Activated naive CD4-positive, alpha-beta T cell treated with anti-CD3 and anti-CD28 coated beads for 36 hours (primary cell): ENCODE measurements at places on chromosomes 4 and X. TPM values are rescaled to one million over a fixed set of nuclear protein-coding genes. Genes with fewer than 3 reads are reported as not detected.

DNA sequence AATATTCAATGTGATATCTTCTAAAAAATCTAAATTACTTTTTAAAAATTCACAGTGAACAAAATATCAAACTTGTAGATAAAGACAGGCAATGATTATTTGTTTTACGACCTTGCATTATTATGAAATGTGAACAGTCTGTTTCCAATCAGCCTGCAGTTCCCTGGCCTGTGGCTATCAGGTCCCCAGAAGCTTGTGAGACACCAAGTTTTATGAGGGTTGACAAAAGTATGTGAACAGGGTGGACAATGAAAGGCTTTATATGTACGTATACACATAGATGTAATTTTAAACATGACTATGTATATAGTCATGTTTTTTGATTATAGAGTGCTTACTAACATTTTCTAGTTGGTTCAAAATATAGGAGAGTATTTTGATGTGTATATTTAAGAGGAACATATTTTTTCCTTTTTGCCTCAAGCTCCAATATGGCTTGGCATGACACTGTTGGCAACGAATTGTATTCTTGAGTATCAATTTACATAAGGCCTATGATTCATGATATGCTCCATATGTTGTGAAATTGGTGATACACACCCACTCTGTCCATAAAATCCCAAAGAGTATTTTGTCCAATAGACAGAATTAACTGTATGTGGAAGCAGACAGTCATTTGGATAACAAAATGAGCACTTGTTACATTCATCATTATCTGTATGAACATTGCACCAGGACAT lies 55.7 kb downstream of the BTC start:
- H3K27ac ChIP-seq, result no peak overlapping the region
- DNase-seq, result no peak
- H3K4me3 ChIP-seq, result no peak overlapping the region
- no peaks in the 10 kb centered on the region for H3K4me1 ChIP-seq

DNA sequence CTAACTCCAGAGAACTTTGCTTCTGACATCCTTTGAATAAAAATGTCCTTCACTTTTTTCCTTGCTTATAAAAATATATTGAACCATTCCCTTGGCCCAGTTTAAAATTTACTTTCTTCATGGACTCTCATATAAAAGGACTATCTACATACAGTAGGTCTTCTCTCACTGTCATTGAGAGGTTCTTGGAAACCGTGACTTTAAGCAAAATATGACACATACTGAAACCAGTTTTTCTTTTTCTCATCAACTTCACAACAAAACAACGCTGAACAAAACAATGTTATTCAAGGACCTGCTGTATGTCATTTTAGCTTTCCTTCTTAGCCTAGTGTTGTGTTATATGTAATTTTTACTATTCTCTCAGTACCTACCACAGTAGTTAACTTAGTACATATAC lies 496.8 kb downstream of the CENPC start:
- H3K4me3 ChIP-seq, result no peak overlapping the region
- no peak overlapping the region for H3K27ac ChIP-seq
- no peak for DNase-seq
- no peaks in the 10 kb centered on the region for H3K4me1 ChIP-seq
- no peaks in the 10 kb centered on the region for H3K36me3 ChIP-seq

DNA sequence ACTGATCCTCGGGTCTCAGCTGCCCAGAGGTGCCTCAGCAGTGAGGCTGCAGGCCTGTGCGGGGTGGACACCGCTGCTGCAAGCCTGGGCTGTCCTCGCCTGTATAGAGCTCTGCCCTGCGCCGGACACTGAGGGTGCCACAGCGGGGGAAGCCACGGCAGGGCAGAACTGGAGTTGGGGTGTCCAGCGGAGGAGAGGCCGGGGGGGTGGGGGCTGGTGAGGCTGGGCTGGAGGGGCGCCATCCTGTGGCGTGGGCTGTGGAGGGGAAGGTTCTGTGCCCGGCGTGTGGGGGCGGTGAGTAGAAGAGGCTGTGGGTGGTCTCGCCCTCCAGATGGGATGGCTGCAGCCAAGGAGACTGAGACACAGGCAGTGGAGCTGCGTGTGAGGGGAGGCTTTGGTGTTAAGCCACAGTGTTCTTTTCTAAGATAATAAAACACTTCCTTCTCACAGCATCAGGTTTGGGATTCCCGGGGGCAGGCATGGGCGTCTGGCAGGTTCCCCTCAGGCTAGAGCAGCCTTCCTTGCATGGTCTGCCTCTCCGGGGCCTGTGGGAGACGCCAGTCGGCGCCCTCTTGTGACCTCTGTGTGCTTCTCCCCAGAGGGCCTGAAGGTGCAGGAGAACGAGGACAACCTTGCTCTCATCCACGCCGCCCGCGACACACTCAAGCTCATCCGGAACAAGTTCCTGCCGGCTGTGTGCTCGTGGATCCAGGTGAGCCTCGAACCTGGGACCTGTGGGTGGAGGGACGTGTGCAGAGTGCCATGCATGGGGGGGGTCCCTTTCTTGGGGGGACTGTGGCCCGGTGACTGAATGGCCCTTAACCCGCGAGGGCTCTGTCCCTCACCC lies 7.4 kb downstream of the UVSSA start:
- no peaks in the 10 kb centered on the region for H3K27me3 ChIP-seq
- peaks cover 17% of the 10 kb centered on the region for H3K4me1 ChIP-seq

GRCh38 chr4:80321776-80322175 lies 13.8 kb upstream of the CFAP299 start:
- peaks cover 3% of the 10 kb centered on the region for H3K27me3 ChIP-seq
- no peaks in the 10 kb centered on the region for H3K4me1 ChIP-seq
- H3K36me3 ChIP-seq, result no peaks in the 10 kb centered on the region

DNA sequence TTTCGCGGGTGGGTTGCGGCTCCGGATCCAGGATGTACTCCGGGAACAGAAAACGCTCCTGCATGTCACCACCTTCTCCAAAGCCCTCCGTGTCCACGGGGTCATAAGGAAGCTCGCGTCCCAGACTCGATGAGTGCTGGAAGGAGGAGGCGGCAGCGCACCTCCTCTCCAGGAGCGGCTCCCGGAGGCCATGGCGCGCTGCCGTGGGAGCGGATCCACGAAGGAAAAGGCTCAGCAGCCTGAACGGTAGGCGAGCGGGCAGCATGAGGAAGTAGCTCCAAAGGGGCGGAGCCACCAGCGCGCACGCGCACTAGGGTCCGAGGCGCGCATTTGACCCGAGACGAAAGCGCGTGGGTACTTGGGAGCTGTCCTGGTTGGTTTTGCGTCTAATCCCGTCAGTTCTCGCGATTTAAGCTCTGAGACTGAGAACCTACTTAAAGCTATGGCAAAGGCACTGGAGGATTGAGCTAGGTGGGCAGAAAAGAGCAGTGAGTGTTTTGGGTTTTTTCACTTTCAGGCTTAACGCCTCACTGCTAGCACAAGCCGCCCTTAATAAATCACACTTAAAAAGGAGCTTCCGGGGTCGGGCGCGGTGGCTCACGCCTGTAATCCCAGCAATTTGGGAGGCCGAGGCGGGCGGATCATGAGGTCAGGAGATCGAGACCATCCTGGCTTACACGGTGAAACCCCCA lies at the start of gene NOA1:
Gene NOA1, minus strand, starts transcription at position 286 of the 692 bp plus-strand sequence. Its CDS starts 21 bp downstream, at position 265.
- peak within 1 kb of the TSS; percentile 99 for H3K27ac ChIP-seq
- H3K4me3 ChIP-seq, result peak within 1 kb of the TSS; percentile 100
- peak; percentile 98 for DNase-seq
- H3K27me3 ChIP-seq, result no peaks in the 10 kb centered on the region

DNA sequence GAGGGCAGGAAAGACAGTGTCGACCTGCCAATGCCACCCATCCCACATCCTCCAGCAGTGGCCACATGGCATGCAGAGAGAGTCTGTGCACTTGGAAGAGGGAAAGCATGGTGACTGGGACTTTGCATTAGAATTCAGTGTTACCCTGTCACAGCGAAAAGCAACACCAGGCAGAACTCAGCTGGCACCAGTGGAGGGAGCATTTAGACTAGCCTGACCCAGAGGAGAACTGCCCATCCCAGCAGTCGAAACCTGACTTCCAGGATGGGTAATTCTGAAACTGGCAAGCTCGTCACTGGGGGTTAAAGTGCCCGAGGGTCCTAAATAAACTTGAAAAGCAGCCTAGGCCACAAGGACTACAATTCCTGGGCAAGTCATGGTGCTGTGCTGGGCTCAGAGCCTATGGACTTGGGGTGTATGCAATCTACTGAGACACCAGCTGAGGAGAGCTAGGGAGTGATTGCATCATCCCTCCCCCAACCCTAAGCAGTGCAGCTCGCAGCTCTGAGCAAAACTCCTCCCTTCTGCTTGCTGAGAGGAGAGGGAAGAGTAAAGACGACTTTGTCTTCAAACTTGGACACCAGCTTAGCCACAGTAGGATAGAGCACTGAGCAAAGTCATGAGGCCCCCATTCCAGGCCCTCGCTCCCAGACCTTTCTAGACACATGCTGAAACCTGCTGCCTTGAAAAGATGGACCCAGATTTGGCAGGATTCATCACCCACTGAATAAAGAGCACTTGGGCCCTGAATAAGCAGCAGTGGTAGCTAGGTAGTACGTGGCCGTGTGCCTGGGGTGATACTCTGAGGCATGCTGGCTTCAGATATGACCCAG lies 68.8 kb downstream of the DDX60L start:
- no peak overlapping the region for H3K27ac ChIP-seq
- H3K27me3 ChIP-seq, result no peaks in the 10 kb centered on the region
- DNase-seq, result no peak

DNA sequence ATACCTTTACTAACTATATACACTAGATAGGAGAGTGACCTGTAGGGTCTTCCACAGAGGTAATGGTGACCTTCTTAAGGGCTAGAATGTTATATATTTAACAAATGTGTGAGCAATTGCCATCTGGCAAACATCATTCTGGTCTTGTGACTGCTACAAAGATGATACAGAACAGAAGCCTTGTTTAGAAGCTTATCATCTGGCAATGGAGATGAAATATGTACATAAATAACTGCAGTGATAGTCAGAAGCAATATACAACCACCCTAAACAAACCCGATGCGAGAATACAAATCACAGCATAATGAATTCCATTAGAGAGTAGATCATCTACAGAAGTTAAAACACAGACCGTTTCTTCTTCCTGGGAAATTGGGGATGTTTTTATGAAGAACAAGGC lies 952.7 kb upstream of the SLIT2 start:
- no peaks in the 10 kb centered on the region for H3K36me3 ChIP-seq
- H3K27ac ChIP-seq, result no peak overlapping the region
- no peaks in the 10 kb centered on the region for H3K4me1 ChIP-seq
- DNase-seq, result no peak

DNA sequence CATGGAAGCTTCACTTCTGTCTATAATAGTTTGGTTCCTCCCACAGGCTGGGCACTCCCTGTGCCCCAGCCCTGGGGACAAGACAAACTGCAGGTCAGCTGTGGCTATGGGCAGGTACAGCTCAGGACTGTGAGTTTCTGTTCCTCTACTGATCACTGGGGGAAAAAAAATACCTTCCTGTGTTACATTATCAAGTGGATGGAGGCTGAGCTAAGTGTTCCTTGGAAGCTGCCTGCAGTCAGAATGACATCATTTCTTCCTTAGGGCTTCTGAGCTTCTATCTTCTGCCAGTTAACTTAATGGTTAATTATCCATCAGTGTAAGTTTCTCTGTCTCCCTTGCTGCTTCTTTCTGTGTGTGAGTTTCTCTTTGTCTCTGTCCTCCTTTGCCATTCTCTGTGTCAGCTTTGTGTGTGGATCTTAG lies 4.6 kb downstream of the RAB33A start:
- peaks cover 52% of the 10 kb centered on the region for H3K4me1 ChIP-seq
- H3K4me3 ChIP-seq, result peak overlapping the region; percentile 3
- H3K36me3 ChIP-seq, result peaks cover 9% of the 10 kb centered on the region
- no peak for DNase-seq
- peak overlapping the region; percentile 72 for H3K27ac ChIP-seq

DNA sequence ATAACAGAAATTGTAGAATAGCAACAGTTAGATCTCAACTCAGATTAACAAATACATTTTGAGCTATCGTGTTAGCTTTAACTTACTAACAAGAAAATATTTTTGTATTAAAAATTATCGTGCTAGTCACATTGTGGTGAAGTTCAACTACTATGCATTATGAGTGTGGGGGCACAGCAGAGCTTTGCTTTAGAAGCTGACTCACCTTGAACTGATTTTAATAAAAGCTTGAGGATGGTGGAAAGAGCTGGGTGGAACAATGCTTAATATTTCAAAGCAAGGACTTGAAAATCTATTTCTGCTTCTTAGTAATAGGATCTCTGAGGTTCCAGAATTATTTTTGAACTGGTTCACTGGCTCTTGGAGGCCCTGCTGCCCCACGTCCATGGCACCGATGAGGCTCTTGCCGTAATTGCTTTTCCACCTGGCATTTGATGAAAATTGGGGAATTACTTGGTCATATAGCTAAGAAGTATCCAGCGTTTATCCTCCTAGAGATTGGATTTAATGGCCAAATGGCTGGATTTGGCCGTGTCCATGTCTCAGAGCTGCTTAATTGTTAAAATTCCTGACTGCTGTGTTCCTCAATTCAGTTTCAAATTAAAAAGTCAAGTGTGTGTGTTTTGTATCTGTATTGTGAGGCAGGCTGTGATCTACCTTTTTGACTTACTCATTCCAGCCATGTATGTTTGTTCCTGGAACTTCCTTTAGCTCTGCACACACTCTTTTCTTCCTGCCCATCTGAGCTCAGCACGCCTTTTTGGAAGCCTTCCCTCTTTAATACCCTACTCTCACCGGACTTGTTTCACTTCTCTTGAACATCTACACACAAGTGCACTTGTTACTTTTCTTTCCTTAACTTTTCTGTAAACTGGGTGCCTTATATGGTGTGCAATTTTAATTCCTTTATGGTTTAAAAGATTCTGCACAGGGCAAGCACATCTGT lies 66.6 kb upstream of the LIMCH1 start:
- H3K36me3 ChIP-seq, result no peaks in the 10 kb centered on the region
- no peak overlapping the region for H3K4me3 ChIP-seq
- peaks cover 3% of the 10 kb centered on the region for H3K27me3 ChIP-seq
- H3K4me1 ChIP-seq, result no peaks in the 10 kb centered on the region
- no peak overlapping the region for H3K27ac ChIP-seq

DNA sequence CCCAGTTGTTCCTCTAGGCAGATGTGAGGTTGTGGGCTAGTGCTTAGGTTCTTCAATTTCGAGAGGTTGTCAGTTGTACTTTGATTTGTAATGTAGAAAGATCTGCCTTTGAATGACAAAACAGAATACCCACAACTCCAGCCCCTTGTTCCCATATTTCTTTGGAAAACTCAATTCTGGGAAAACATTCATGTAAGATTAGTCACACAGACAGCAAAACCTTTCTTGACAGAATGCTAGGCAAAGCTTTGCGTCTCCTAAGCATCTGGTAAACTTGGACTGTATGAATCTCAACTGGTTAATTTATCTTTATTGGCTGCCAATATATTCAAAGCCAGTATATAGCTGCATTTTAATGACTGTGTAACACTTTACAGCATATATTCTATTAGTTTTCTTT lies 34.9 kb downstream of the NOCT start:
- no peak overlapping the region for H3K27ac ChIP-seq
- no peak overlapping the region for H3K4me3 ChIP-seq
- peaks cover 38% of the 10 kb centered on the region for H3K36me3 ChIP-seq
- H3K4me1 ChIP-seq, result peaks cover 8% of the 10 kb centered on the region
- no peak for DNase-seq

GRCh38 chr4:186190581-186191199 lies 677 bp upstream of the CYP4V2 start:
- peak overlapping the region; percentile 92 for H3K27ac ChIP-seq
- peak overlapping the region; percentile 85 for H3K4me3 ChIP-seq
- H3K36me3 ChIP-seq, result peaks cover 6% of the 10 kb centered on the region
- H3K27me3 ChIP-seq, result no peaks in the 10 kb centered on the region

The MAGEA3 gene
- not detected for total RNA-seq

The ETDB gene
- not detected for total RNA-seq

The ATP8A1 gene
- total RNA-seq, result 27.6 TPM
